Activated CD8-positive, alpha-beta memory T cell treated with anti-CD3 and anti-CD28 coated beads for 1 hour (primary cell): ENCODE measurements at places on chromosomes 5 and 9.

GRCh38 chr5:113172231-113172826 is 195.7 kb downstream of the DCP2 start:
- DNase-seq: no peak

GRCh38 chr5:31427013-31427723 is 104.7 kb downstream of the DROSHA start:
- DNase-seq: no peak

GRCh38 chr5:127290946-127291693 is 524 bp downstream of the MEGF10 start:
- no peak for DNase-seq

GRCh38 chr5:172775326-172776234 is 4.6 kb upstream of the DUSP1 start:
- no peak for DNase-seq

DNA sequence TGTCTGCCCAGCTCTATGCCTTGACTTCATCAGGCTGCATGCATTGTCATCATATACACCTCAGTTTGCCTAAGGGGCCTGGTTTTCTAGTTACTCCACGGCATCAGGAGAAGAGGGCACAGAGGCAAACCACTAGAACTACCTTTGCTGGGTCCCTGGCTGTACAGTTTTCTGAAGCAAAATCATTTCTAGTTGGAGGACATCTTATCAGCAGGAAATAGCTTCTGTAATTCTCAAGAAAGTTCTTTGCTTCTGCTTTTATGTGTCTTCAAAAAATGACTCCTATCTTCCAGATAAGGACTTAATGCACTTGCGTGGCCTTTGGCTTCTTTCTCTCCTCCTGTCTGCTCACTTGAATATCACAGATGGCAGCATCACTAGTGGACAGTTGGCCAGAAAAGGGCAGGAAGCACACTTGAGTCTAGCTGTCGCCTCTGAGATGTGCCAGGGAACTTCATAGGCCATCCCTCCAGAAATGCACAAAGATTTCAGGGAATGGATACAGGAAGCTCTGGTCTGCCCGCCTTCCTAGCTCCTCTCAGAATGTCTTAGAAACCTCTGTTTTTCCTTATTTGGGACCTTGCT is 22.4 kb upstream of the LTC4S start:
- no peak for DNase-seq

GRCh38 chr5:10743951-10744350 is 17.1 kb downstream of the DAP start:
- DNase-seq: no peak
